ENCODE measurements at places on chromosomes 3 and 15.

- DNase-seq, result no peak
Measured at GRCh38 chr15:27358751-27359434, 387.9 kb downstream of the GABRG3 start.

GRCh38 chr3:66483409-66483906 lies 17.4 kb downstream of the LRIG1 start:
- DNase-seq, result no peak

- no peak for DNase-seq
Measured at GRCh38 chr3:14689247-14689980, 14.5 kb downstream of the C3orf20 start.

DNA sequence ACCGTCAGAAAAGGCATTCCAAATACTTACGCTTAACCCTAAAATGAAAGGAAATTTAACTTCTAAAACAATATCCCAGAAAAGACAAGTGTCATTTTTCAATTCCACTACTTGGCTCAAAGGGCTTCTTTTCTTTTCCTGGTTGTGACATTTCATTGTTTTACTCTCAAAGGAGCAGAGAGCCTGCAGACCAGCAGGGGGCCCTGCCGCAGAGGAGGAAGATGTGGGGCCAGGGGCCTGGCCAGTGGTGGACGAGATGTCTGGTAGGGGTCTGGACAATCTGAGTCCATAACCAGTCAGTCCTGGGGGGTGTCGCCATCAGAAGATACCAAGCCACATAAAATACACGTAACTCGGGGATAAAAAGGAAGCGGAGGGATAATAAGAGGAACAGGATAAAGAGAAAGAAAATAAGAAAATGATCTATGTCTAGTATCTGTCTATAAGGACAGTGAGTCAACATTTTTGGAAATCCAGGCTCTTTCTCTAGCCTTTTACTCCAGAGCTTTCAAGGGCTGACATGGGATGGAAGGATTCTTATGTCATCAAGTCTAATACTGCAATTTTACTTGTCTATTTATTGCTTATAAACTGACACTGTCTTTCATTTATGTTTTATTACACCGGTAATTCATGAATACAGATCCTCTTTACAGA lies 54.2 kb upstream of the ARHGEF3 start:
- DNase-seq, result no peak

GRCh38 chr3:155880286-155880685 lies 9.8 kb downstream of the GMPS start:
- DNase-seq, result no peak

GRCh38 chr15:72890043-72890442 lies 106.5 kb upstream of the ADPGK start:
- DNase-seq, result no peak

Measured in 8988T (cell line).